ENCODE measurements at places on chromosomes 4 and X.

GRCh38 chr4:122668241-122668640, 47.4 kb upstream of the IL21 start:
- no peak for DNase-seq

GRCh38 chr4:41320278-41320677, 63.5 kb downstream of the UCHL1 start:
- no peak for DNase-seq

- no peak for DNase-seq
Measured at GRCh38 chr4:37760840-37761239, 65.6 kb upstream of the PGM2 start.

DNA sequence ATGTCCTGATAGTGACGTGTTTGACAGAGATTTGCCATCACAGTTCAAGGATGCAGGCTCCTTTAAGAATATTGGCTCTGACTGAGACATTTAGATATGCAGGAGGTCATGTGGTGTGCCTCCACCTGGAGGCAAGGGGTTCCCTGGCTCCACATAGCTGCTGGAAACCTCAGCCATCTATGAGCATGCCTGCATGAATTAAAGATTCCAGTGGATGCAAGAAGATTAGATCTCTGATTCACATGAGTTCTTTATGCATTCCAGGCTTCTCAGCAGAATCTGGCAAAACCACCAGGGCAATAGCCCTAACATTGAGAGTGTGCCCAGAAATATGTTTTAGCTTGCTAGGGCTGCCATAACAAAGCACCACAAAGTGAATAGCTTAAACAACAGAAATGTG, 298.5 kb upstream of the AADAT start:
- DNase-seq = no peak

DNA sequence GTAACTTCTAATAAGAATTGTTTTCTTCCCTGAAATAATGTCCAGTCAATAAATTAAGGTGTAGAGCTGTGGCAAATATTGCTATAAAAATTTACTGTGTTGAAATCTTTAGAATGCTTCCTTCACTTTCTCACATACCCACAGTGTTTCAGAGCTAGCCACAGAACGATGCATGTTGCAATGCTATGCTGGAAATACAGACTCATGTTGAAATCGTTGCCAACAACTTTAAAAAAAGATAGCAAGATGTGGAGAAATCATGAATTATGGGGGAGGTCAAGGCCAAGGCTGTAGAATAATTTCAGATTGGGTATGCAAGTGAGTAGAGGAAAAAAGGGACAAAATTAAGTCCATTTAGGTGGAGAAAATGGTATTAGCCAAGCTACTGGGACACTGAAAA, 204.8 kb downstream of the VEGFC start:
- no peak for DNase-seq

DNA sequence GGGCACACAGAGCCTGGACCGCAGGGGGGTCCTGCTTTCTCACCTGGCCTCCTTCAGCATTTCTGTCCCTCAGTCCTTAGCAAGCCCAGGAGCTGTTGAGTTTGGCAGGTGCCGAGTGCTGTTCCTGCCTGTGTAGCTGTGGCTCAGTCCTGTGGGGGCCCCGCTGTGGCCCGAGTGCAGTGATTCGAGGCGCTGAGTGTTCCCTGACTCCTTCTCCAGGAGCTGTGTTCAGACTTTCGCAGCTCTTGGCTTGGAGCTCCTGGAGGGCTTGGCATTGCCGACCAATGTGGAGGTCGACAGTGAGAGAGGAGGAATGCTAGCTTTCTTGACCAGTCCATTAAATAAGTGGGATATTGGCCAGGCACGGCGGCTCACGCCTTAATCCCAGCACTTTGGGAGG, 50.1 kb upstream of the MSANTD1 start:
- no peak for DNase-seq

- DNase-seq = no peak
Measured at GRCh38 chr4:150082241-150082640, 4.0 kb downstream of the DCLK2 start.

- DNase-seq = no peak
Measured at GRCh38 chr4:19508442-19508841, 743.3 kb upstream of the SLIT2 start.

GRCh38 chr4:108926781-108927180, 163.9 kb upstream of the ETNPPL start:
- DNase-seq = no peak

DNA sequence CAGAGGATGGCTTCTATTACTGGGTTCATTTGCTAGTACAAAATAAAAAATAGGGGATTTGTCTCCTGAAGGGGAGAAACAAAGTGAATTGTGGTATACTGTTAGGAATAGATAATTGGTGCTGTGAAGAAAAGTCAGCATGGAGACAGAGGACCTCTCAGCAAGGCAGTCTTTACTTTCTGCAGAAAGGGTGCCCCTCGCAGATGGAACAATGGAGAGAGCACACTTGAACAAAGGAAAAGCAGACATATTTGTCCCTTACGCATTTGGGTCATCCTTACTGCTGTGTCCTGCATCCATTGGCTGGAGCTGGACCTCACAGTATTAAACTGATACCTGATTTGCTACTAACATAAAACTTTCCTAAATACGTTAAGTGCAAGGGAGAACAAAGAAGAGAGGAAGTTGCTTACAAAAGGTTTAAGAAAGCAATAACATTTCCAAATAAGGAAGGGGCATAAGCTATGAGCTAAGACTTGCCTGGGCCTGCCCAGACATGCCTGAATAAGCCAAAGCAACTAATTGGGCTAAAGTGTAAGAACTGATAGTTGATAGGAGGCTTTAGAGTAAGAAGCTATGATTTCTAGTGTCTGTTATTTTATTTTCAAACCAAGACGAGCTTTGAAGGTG, 83.8 kb downstream of the CCKAR start:
- DNase-seq = no peak

- no peak for DNase-seq
Measured at GRCh38 chrX:65837875-65838549, 170.6 kb downstream of the MSN start.

DNA sequence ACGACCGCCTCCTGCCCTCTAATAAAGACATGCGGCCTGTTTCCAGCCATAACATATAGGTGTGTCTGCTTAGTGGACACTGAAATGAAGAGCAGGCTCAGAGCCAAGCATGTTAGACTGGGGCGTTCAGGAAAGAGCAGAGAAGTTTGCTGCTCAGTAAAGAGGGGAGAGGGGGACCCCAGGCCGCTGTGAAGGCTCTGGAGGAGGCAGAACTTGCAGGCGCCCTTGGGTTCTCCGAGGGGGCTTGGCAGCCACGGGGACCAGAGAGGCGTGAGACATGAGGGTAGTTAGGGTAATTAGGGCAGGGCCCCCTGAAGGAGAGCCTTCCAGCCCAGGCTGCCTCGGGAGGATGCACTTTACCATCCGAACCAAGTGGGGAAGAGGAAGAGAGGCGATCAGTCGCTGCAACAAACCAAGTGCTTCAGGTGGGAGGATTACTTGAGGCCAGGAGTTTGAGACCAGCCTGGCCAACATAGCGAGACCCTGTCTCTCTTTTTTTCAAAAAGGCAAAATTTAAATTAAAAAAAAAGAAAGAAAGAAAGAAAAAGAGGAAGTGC, 46.6 kb upstream of the CDKN2AIP start:
- DNase-seq = no peak

DNA sequence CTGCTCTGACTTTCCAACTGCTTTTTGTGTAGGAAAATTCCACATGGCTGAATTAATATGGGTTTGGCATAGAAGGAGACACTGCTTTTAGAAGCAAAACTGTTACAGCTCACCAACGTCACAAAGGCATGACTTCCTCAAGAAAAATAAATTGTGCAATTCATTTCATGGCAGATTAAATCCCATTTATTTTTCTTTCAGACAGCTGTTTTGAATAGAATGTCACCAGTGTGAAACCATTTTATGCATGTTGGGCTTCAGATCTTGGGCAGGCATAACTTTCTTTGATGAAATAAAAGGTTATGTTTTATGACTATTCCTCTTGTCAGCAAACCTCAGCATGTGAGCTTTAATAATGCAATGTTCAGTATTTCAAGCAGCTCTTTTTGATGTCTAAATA, 542.8 kb downstream of the GALNTL6 start:
- no peak for DNase-seq

DNA sequence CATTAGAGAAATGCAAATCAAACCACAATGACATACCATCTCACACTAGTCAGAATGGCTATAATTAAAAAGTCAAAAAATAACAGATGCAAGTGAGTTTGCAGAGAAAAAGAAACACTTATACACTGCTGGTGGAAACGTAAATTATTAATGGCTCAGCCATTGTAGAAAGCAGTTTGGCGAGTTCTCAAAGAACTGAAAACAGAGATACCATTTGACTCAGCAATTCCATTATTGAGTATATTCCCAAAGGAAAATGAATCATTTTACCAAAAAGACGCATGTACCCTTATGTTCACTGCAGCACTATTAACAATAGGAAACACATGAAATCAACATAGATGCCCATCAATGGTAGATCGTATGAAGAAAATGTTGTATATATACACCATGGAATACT, 75.0 kb downstream of the NAA11 start:
- no peak for DNase-seq

DNA sequence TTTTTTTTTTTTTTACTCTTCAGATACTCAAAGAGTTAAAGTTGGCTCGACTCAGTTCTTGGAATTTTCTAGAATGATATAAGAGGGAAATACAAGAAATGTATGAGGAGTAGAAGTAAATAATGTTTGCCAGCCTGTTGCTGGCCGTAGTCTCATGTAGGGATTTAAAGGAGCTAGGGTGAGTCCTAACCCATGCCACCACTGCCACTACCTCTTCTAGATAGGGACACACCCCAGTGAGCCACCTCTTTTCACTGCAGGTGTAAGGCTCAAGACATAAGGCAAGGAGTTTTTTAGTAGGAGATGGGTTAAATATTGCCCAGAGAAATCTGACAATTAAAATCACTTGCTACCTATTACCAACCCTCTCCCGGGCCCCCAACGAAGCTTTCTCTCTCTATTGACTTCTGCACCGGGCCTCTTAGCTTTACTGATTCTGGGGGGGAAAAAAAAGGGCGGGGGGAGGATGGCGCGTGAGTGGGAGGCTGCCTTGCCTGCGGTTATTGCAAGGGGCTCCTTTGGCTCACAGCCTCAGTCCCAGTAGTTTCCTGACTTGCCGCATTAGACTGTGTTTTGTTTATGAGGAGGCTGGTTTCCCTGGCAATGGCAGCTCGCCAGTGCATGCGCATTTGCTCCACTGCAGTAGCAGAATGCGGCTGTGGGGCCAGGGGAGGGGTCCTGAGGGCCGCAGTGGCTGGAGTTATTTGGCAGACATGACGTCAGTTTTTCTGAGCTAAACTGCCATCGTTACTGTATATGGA, 3.0 kb downstream of the LINC00632 start:
- peak; percentile 1 for DNase-seq

- no peak for DNase-seq
Measured at GRCh38 chr4:30743897-30744296, 23.7 kb downstream of the PCDH7 start.

DNA sequence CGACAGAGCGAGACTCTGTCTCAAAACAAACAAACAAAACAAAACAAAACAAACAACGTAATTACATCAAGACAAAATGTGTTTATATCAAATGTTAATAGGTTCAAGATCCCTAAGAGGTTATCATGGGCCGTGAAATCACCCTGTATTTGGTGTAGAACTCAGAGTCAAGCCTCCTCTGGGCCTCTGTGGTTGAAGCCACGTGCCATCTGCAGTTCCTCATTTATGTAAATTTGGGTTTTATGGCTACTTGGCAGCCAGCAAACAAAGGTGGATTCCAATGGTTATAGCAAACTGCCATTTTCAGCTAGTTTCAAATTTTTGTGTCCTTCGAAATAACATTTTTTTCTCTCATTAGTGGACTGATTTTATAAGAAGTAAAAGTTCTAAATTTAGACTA, 16.4 kb downstream of the NSDHL start:
- DNase-seq = no peak

- DNase-seq = no peak
Measured at GRCh38 chr4:46254788-46255187, 130.9 kb upstream of the GABRG1 start.

- no peak for DNase-seq
Measured at GRCh38 chr4:137378393-137378792, 153.9 kb downstream of the PCDH18 start.

GRCh38 chrX:118631586-118631985, 95.8 kb upstream of the IL13RA1 start:
- no peak for DNase-seq

DNA sequence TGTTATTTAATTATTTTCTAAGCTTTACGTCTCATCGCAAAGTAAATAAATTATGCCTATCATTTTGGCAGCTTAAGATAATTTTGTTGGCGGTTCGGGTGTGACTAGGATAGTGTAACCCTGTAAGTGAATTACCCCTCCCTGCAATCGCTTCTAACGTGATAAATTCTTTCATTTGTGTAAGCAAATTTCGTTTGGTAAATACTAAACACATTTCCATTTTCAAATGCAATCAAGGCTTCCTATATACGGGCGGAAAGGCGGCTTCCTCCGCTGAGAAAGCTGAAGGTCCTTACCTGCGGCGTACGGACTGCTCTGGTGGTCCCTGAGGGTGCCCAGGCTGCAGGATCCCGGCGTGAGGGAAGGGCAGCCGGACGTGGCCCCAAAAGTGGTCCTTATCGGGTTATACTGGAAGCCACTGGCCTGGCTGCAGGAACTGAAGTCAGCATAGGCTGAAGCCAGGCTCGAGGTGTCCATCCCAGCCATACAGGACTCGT, 403 bp downstream of the PHOX2B start:
- DNase-seq = no peak

DNA sequence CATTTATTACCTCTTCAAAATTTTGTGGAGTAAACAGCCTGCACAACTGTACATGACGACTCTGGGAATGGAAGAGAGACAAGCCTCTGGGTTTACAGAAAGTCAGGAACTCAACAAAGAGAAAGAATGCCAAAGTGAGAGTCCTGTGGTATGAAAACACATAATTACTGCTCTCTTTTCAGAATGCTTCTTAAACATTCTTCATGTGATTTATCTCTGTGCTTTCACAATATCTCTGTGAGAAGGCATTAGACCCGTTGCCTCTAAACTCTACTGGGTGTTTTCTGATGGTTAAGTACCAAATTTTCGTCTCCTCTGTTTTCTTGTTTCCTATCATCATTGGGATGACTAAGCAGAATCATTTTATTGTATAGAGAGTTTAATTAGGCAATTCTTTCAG, 966.6 kb upstream of the SLIT2 start:
- no peak for DNase-seq

GRCh38 chr4:135838889-135839288, 1637.3 kb upstream of the PABPC4L start:
- DNase-seq = no peak

DNA sequence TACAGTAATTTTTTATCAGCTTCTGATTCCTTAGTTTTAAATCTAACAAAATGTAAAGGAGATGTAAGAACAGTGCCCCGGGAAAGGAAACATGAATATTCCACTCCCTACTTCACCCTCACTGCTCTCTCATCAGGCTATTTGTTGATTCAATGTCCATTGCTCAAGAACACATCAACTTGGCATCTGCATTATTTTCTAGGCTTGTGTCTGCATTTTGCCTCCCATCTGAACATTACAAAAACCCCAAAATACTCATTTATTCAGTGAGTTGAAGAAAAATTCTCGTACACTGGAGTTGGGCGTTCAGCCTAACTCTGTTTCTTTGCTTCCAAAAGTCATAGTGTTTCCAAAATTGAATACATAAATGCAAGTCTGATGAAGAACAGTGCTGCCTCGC, 25.6 kb downstream of the ARHGAP6 start:
- no peak for DNase-seq
